Inflammatory macrophage treated with lipopolysaccharide for 1 hour (primary cell): ENCODE measurements at places on chromosomes 12 and 14.

DNA sequence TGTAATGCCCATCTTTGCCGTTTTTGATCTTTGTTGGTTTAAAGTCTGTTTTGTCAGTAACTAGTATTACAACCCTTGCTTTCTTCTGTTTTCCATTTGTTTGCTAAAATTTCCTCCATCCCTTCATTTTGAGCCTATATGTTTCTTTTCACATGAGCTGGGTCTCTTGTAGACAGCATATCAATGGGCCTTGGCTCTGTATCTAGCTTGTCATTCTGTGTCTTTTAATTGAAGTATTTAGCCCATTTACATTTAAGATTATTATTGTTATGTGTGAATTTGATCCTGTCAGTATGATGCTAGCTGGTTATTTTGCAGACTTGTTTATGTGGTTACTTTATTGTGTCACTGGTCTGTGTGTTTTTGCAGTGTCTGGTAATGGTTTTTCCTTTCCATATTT, 913.2 kb downstream of the TRHDE start:
- DNase-seq, result no peak

DNA sequence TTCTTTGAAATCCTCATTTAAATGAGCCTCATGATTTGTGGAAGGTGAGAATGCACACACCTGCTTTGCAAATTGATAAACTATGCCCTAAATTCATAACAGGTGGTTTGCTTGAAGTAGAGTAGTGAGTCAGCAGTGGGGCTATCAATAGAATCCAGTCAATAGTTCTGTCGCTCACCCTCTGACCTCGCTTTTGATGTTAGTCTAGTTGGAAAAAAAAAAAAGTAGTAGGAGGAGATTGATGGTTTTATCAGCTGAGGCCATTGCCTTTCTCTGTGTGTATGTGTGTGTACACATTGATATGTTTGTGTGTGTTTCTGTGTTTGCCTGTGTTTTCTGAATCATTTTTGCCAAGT, 267.3 kb downstream of the SNAPC1 start:
- no peak for DNase-seq

GRCh38 chr12:105644770-105645169, 314.3 kb downstream of the C12orf75 start:
- DNase-seq, result no peak

GRCh38 chr14:82387699-82388098, 854.0 kb upstream of the SEL1L start:
- no peak for DNase-seq

- no peak for DNase-seq
Observed at GRCh38 chr14:50967103-50967502, 22.8 kb upstream of the PYGL start.

- DNase-seq, result no peak
Observed at GRCh38 chr12:131805421-131805820, 22.8 kb upstream of the MMP17 start.

DNA sequence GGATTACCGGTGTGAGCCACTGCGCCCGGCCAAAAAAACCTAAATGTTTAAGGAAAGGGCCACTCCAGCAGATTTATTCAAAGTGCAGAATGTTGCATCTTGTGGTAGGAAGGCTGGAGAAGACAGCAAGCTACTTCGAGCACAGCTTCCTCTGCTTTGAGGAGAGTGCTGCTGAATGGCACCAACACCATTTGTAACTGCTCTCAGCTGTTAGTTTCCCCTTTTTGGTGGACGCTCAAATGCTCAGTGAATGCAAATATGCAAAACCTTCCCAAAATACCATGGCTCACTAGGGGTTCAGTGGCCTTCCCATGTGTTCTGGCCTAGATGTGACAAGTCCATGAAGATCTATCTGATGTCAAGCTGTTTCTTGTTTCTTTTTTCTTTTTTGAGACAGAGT, 2.9 kb upstream of the TDRD9 start:
- DNase-seq, result peak; percentile 27

GRCh38 chr14:54610051-54610977, 43.4 kb downstream of the SAMD4A start:
- no peak for DNase-seq

- DNase-seq, result peak; percentile 48
Observed at GRCh38 chr14:75236467-75236866, 42.2 kb upstream of the FOS start.

DNA sequence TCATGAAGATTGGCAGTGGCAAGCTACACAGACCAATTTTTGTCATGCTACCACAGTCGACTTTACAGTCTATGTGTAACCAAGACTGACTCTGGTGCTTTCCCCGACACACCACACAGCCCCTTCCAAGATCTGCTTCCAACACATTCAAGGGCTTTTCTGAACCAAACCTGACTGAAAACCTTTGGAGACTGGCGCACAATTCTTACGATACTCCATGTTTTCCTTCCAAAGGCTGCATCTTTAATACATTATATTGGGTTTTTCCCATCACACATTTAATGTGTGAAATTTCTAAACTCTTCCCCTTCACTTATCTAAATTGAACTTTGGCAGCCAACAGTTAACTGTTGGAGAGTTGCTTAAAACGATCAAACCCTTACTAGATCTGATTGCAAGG, 127.7 kb upstream of the SOX5 start:
- DNase-seq, result no peak

GRCh38 chr12:89400415-89400814, 48.1 kb upstream of the DUSP6 start:
- DNase-seq, result no peak

DNA sequence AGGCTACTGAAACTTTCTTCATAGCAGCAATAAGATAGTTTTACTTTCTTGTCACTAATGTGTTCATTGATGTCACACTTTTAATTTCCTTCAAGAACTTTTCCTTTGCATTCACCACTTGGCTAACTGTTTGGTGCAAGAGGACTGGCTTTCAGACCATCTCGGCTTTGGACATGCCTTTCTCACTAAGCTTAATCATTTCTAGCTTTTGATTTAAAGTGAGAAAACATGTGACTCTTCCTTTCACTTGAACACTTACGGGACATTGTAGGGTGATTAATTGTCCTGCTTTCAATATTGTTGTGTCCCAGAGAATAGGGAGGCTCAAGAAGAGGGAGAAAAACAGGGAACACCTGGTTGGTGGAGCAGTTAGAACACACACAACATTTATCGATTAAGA, 41.9 kb downstream of the IFNG start:
- DNase-seq, result no peak

GRCh38 chr14:69354383-69355153, 43.5 kb downstream of the ERH start:
- peak; percentile 2 for DNase-seq

GRCh38 chr12:6868211-6869048, 1.1 kb downstream of the TPI1 start:
- no peak for DNase-seq

- DNase-seq, result no peak
Observed at GRCh38 chr14:55109836-55110235, 19.2 kb upstream of the LGALS3 start.

- peak; percentile 89 for DNase-seq
Observed at GRCh38 chr14:61569812-61570548, 125.3 kb upstream of the HIF1A start.

GRCh38 chr12:57657744-57658143, 24.7 kb upstream of the B4GALNT1 start:
- DNase-seq, result no peak

DNA sequence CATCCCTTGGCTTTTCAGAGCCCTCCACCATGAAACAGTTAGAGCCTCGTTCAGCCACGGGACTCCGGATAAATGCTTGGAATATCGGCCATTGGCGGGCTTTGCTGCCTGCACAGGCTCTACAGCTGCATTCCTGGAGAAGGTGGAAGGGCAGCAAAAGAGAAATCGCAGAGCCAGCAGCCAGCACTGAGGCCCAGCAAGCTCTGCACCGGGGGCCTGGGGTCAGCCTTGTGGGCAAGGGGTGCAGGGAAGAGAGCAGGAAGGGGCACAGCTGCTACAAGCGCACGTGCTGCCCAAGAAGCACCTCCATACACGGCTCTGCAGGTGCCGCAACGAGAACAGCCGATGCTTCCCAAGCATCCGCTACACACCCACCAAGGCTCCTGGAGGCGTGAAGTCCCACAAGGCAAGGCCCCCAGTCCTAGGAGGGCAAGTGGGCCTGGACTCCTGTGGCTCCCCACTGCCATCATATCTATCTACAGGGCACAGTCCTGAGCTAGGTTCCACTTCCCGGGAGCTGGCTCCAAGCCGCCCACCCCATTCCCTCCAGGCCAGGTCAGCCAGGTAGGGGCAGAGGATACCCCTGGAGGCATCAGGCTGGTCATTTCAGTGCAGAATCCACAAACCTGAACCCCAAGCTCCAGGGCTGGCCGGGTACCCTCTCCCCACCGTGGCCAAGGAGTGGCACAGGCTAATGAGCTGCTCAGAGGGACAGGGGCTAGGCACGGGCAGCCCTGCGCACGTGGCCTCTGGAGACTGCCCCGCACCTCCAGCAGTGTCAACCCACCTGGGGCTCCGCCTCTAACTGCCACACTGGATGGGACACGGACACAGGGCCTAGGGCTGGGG, 40.2 kb downstream of the CCNK start:
- DNase-seq, result no peak

DNA sequence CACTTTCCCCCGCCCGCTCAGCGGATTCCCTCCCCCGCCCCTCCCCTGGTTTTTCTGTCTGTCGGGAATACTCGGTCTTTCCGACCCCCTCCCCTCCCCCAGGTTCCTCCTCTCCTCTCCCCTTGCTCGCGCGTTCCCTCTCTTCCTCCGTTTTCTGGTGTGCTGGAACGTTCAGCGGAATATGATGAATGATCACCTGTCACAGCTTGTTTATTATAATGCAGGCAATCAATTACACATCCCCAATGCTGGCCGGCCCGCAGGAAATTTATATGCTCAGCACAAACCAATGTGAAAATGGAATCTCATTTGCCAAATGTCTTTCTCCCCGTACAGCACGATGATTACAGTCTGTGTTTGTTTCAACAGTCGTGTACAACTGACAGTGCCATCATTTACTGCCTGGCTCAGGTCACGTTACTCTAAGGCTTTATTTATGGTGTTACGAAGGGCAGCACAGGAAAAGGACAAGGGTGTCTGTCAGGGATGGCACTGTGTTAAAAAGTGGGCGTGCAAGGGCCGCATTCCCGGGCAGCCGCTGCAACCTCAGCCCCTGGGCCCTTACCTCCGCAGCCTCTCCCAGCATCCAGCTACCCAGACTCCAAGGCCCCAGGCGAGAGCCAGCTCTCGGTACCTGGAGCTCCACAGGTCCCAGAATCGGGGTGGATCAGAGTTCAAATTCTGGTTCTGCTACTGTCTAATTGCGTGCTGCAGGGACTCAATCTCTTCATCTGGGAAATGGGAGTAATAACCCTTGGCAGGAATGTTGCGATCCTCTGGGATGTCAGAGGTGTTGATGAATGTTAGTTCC, 24.7 kb upstream of the MAP1LC3B2 start:
- DNase-seq, result no peak

DNA sequence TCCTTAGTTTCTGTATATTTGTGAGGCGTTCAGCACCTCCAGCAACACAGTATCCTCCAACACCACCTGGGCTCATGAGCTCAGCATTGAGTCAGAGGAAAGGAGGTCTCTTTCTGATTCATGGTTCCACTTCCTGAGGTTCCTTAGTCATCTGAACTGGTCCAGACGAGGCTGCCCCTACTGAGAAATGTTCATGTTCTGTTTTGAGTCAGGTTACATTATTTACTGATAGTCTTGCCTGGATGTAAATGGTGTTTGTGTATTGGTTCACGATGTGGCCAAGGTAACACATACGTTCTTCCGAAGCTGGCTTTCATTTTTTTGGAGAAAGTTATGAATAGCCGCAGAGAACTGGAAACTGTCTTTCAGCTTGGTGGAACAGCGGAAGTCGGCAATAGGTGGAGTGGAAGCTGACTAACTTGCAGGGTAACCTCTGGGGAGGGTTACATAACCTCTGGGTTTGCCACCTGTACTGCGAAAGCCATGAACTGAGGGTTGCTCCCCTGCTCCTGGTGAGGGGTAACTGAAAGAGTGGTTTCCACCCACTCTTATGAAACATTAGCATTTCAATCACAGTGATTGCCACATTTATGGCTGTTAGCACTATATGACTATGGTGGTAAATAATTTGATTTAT, 42.2 kb upstream of the MANSC4 start:
- no peak for DNase-seq

DNA sequence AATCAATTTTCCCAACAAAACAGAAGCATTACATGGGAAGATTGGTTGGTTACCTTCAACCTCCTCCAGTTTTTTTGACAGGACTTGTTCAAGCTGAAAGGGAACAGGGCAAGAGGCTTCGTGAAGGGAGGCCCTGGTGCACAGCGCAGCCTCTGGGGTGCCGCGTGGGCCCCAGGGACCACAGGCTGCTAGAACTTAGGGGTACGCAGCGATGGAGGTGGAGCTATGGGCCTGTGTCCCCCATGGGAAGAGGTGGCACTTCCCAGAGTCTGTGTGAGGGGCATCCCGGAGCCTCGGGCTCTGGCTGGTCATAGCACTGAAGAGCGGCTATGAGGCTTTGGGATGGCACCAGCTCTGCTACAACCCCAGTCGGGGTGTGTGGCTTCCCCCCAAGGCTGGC, 22.1 kb upstream of the BTBD6 start:
- DNase-seq, result no peak

- no peak for DNase-seq
Observed at GRCh38 chr12:115611477-115611876, 666.0 kb downstream of the MED13L start.

- DNase-seq, result no peak
Observed at GRCh38 chr12:30970559-30971197, 44.1 kb downstream of the TSPAN11 start.

GRCh38 chr14:61140872-61141271, 140.3 kb downstream of the TMEM30B start:
- no peak for DNase-seq

- no peak for DNase-seq
Observed at GRCh38 chr12:78035901-78036606, 205.4 kb downstream of the NAV3 start.

DNA sequence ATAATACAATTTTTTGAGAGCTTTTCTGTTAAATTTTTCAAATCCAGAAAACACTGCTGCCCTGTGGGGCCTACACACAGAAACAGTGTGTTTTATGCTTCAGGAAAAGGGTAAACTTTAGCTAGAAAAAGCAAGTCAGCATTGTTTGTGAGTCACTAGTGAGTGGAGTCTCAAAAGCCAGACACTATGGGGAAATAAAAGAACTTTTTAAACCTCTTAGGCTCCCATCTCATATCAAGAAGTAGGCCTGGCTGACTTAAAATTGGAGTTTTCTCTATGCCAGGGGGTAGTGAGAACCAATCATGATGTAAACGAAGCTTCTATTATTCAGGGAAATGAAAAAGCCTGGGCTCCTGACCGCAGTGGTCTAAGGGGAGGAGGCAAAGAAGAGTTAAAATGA, 12.6 kb downstream of the GPR65 start:
- DNase-seq, result peak; percentile 66

DNA sequence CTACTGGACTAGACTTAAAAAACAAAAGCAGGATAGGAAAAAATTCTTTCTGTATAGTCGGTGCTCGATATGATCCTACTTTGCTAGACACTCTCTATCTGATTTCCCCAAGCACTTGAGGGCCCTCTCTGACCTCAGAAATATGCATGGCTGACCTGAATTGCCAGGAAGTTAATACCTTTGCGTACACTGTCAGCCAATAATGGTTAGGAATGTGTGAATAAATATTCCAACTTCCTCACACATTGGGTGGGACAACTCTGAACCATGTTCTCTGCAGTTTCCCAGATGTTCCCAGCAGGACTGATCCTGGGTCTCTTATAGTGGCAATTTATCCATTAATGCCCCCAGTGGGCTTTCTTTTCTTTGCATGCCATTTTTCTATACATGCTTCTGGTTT, 20.5 kb upstream of the RPL10L start:
- DNase-seq, result no peak

- no peak for DNase-seq
Observed at GRCh38 chr14:23639048-23639890, 3.1 kb downstream of the DHRS2 start.
